ENCODE measurements at places on chromosomes 1 and 21. TPM values are rescaled to one million over a fixed set of nuclear protein-coding genes. Genes with fewer than 3 reads are reported as not detected.

- DNase-seq, result no peak
These were observed 21.2 kb upstream of the SYCP1 start for GRCh38 chr1:114833421-114833820.

- no peak for DNase-seq
These were observed 481 bp downstream of the TAL1 start for GRCh38 chr1:47231301-47232186.

- DNase-seq, result no peak
These were observed 38.1 kb downstream of the VANGL2 start for GRCh38 chr1:160438317-160438918.

- DNase-seq, result no peak
These were observed 28.0 kb upstream of the IFNGR2 start for GRCh38 chr21:33375101-33375644.

DNA sequence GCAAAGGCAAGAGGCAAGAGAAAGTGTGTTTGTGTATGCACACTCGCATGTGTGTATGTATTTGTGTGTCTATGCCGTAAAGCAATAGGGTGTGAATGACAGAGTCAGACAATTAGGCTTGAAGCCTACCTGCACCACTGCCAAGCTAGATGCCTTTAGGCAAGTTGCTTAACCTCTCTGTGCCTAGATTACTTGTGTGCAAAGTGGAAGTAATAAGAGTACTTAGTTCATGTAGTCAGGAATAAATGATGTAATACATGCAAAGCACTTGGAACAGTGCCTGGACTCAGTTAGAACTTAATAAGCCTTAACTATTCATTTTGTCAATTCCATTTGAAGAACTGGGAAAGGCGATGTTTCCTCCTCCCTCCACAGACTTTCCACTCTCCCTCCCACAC is 31.7 kb downstream of the LAMB3 start:
- no peak for DNase-seq

DNA sequence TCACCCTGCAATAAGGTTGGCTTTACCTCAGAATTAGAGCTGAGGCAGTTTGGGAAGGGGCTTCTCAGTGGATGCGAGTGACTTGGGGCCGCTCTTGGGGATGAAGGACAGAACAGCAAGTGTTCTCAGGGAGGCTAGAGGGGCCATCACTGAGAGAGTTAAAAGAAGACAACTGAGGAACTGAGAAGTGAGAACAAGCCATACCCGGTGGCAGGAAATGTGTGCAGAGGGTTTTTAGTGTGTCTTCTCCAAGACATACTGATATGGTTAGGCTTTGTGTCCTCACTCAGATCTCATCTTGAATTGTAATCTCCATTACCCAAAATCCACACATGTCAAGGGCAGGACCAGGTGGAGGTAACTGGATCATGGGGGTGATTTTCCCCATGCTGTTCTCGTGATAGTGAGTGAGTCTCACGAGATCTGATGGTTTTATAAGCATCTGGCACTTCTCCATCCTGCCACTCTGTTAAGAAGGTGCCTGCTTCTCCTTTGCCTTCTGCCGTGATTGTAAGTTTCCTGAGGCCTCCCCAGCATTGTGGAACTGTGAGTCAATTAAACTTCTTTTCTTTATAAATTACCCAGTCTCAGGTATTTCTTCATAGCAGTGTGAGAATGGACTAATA is 75.8 kb downstream of the PCBP3 start:
- DNase-seq, result no peak

DNA sequence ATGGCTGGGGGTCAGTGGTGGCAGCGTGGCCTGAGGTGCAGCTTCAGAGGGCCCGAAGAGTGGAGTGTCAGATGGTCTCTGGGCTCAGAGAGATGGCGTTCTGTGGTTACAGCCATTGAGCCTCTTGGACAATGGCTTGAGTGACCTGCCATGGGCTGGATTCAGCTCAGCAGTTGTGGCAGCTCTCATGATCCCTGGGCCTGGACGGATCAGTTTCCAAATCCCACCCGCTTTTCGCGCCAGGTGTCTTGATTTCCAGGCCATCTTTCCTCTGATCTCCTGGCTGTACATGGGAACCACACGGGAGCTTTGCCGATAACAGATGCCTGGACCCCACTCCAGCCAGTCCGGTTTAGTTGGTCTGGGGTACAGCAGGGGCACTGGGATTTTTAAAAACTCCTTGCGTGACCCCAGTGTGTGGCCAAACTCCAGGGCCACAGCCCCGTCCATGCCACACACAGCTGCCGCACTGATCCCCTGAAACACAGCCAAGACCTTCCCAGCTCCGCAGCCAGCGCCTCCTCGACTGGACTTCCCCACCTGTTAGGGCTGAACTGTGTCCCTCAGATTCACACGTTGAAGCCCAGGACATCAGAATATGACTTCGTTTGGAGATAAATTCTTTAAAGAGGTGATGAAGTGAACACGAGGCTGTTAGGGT is 67.9 kb downstream of the ATP5PO start:
- DNase-seq, result no peak

DNA sequence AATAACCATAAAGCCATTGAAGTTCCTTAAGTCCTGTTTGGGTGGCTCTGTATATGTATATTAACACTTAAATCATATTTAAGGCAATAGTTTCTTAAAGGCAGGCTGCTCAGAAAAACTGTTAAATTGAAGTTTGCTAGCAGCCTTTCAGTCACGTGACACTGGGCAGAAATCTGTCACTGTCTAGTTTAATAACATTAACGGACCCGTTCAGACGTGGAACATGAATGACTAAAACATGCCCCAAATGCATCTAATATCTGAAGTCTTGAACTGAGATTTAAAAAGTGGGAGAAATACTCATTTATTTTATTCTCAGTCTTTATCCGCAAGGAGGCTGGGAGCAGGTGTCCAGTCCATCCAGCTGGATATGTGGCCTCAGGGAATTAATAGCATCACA is 3.3 kb upstream of the SPATA1 start:
- no peak for DNase-seq

- DNase-seq, result no peak
These were observed 9.0 kb downstream of the FAM20B start for GRCh38 chr1:179034720-179035119.

GRCh38 chr1:169180174-169180573 is 73.7 kb downstream of the ATP1B1 start:
- no peak for DNase-seq

GRCh38 chr1:61263905-61264824 is 181.8 kb downstream of the NFIA start:
- no peak for DNase-seq

- no peak for DNase-seq
These were observed 2.2 kb downstream of the FASLG start for GRCh38 chr1:172661107-172661506.

- DNase-seq, result no peak
These were observed 16.9 kb downstream of the MTF2 start for GRCh38 chr1:93095804-93096585.

- no peak for DNase-seq
These were observed 155.9 kb downstream of the PEX14 start for GRCh38 chr1:10630661-10631120.

GRCh38 chr1:117188170-117188815 is 22.4 kb downstream of the VTCN1 start:
- DNase-seq, result no peak

GRCh38 chr1:91402023-91402422 is 2.6 kb downstream of the HFM1 start:
- DNase-seq, result no peak

DNA sequence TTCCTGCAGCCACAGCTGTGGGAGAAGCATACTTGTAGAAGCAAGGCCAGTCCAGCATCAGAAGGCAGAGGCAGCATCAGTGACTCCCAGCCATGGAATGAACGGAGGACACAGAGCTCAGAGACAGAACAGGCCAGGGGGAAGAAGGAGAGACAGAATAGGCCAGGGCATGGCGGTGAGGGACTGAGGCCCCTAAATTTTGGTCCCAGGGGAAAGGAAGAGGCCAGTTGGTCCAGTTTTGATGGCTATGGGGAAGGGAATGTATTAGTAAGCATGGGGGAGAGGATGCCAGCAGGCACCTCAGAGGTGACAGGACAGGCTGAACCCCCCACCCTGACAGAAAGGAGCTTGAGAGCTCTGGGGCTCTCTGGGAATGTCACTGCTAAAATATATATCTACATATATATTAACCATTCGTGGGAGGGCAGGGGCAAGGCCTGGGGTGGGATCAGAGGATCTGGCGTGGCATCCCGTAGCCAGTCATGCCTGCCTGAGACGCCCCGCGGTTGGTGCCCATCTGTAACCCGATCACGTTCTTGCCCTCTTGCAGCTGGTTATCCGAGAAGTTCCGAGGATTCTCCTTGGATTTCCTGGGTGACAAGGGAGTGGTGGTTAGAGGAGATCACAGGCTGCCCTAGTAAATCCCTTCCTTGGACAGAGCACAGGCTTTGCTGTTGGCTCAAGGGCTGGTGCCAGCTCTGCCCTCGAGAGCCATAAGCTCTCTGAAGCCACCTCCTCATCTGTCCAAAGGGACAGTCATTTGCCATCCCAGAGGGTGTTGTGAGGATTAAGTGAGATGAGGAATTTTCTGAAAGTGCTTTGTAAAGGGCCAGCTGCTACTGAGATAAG is 6.7 kb downstream of the TAGLN2 start:
- DNase-seq, result no peak

DNA sequence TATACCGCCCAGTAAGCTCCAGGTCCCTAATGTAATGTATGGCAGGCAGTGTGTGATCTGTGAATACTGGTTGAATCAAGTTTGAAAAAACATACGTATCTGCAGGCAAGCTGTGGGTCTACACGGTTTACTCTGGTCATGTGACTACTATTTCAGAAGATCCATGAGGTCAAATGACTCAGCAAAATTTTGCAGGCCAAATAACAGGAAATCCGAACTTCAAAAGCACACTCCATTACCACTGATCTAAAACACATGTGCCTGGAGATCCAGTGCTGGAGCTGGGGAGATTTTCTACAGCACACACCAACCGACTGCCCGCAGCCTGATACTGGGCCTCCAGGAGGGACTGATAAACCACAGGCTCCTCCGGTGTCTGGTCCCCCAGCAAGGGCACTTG is 64.5 kb upstream of the SLC44A3 start:
- no peak for DNase-seq

- no peak for DNase-seq
These were observed 407.4 kb downstream of the PLA2G4A start for GRCh38 chr1:187236199-187236598.

- no peak for DNase-seq
These were observed 95.2 kb downstream of the HLX start for GRCh38 chr1:220974431-220974830.

DNA sequence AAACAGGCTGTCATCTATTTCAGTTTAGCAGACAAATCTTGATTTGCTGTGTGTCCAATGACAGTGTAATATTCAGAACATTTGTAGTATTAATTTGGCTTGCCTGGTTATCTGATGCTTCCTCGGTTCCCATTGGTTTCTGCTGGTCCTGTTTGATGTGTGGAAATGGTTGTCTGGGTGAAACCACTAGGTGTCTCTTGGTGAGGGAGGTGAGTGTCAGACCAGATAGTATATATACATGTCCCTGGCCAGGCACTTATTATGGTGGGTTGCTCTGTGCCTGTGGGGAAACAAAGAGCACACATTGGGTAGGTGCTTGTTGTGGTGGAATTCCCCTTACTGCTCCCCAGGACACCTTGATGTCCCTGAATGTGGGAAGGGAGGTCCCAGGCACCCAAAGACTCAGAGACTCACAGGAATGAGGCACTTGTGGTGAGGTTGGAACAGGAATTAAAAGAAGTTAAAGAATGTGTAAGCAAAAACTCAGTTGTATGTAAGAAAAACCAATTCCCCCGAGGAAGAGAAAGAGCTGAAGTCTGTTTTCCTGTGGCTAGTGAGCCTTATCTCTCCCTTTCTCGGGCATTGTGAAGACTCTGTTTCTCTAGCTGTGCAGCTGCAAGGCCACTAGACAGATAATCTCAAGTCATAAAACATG is 1519.1 kb downstream of the BRINP3 start:
- no peak for DNase-seq

DNA sequence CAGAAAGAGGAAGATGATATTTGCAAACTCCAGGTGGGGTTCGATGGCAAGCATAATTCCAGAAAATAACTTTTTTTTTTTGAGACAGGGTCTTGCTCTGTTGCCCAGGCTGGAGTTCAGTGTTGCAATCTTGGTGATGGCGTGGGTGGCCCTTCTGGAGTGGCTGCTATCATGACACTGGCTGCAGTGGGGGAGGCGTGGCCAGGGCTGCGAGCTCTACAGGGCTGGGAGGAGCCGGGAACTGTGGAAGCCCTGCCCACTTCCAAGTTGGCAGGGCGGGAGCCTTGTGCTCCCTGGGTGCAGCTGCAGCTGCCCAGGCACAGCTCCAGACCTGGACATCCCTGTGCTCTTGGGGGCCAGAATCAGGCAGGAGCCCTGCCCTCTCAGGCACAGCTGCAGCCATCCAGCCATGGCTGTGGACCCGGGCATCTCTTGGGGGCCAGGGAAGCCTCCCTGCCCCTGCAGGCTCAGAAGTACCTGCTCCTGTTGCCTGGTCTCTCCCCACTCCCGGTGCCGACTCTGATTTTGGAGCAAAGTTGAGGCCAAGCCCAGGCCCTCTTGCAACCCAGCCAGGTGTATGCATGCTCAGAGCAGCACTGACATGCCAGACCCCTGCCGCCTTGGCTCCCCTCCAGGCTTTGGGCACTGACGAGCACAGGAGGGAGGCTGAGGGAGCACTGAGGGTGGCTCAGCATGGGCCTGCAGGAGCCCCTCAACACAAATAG is 7.2 kb upstream of the BCL10 start:
- DNase-seq, result no peak

GRCh38 chr1:11465307-11465706 is 13.6 kb upstream of the DISP3 start:
- DNase-seq, result no peak

DNA sequence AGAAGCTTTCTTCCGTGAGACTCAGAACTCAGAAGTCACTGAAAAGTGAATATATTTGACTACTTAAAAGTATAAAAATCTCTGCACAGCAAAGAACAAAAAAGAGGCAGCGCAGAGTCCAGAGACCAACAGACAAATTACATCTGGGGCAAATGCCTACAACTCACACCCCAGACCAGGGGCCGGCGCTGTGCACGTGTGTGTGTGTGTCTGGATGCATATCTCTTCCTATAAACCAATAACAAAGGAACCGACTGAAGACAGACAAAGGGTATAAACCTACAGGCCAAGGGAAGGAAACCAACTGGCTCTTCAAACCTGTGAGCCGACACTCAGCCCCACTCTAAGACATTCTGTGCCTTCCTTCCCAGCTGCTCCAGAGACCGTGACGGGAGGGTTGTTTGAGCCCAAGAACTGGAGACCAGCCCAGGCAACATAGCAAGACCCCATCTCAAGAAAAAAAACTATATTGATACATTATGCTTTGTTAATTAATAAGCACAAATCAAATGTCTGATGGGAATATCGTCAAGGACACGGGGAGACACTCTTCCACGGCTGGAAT is 18.8 kb downstream of the WNT9A start:
- no peak for DNase-seq

- no peak for DNase-seq
These were observed 17.5 kb downstream of the VASH2 start for GRCh38 chr1:212967801-212968200.

- no peak for DNase-seq
These were observed 13.4 kb upstream of the ACBD3 start for GRCh38 chr1:226199971-226200370.

Gene DIO1
- not detected for total RNA-seq

Gene ATP6V1G3
- total RNA-seq, result not detected

Gene ZNF670
- total RNA-seq, result 0.84 TPM

Gene RNF186
- total RNA-seq, result not detected

Gene EFHD2
- total RNA-seq, result 71.8 TPM

Gene TRIM46
- total RNA-seq, result 14.6 TPM

Gene OR14K1
- not detected for total RNA-seq

Gene GNPAT
- 37.9 TPM for total RNA-seq

Gene ACTA1
- total RNA-seq, result not detected

Gene PTBP2
- total RNA-seq, result 12.6 TPM

Gene NBPF15
- 23.9 TPM for total RNA-seq

Gene OR2T6
- total RNA-seq, result not detected

Gene PGLYRP3
- not detected for total RNA-seq

Gene CA6
- total RNA-seq, result 6.4 TPM

Gene FCGR2B
- not detected for total RNA-seq

Gene SPATA46
- total RNA-seq, result not detected
